Occipital lobe (tissue), 3 donors: ENCODE measurements at places on chromosomes 6 and 20. TPM values are rescaled to one million over a fixed set of nuclear protein-coding genes. Genes with fewer than 3 reads are reported as not detected.
A peak's percentile ranks its signal among the peaks of the same experiment; 100 is the strongest.

GRCh38 chr20:11569163-11569562 is 348.5 kb upstream of the BTBD3 start:
- DNase-seq = no peak

DNA sequence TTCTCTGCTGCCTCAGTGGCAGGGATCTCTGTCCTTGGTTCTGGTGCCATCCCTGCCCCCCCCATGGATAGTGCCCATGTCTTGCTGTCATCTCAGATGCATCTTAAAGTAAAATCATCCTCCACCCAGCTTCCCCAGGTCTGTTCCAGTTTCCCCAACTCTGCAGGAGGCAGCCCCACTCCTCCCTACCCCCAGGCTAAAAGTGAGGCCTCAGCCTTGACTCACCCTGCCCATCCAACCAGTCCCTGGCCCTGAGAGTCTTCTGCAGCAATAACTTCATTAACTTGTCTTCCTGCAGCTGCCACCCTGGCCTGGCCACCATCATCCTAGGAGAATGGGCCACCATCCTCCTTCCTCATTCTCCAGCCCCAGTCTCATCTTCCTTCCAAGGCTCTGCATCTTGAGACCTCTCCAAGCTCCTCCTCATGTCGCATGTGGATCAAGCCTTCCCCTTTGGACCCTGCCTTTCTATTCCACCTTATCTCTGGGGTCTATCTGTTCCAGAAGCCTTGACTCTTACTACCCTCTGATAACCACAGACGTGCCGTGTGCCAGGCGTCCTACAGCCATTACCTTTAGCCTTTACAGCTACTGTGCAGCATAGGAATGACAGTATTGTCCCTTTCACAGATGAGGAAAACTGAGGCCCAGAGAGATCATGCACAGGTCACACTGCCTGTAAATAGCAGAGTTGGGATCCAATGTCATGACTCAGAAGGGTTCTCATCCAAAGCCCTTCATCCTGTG is 2.0 kb upstream of the PNPLA1 start:
- DNase-seq = no peak

DNA sequence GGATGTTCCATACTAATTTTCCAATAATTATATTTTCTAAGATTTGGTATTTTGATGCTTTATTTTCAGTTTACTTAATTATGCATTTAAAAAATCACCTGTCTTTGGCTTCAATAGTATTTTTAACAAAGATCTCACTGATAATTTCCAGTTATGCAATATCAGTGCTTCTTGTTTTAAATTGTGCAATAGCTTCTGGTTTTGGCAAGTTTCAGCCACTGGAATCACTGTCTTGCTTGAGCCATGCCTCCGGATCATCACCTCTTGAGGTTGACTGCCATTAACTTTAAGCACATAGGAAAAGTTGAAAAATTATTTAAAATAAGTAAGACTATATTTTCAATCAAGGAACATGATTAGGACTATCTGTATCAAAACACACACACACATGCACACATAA is 1242.1 kb downstream of the HACE1 start:
- DNase-seq = no peak

- DNase-seq = peak; percentile 51
These were observed at the start of gene COMMD7 for GRCh38 chr20:32743237-32744112. Gene COMMD7 (minus strand): TSS chr20:32743467. CDS start chr20:32743391, 76 bp downstream.

The MMP24 gene
- total RNA-seq = 76.1 TPM

The GLP1R gene
- not detected for total RNA-seq

The ARMH2 gene
- total RNA-seq = not detected
